Activated B cell treated with CpG ODN at 0.5 μM for 24 hours (primary cell): ENCODE measurements at places on chromosomes 2 and 18. TPM values are rescaled to one million over a fixed set of nuclear protein-coding genes. Genes with fewer than 3 reads are reported as not detected.

The TBR1 gene
- total RNA-seq, result 0.02 and 0.07 TPM in 2 replicates

DNA sequence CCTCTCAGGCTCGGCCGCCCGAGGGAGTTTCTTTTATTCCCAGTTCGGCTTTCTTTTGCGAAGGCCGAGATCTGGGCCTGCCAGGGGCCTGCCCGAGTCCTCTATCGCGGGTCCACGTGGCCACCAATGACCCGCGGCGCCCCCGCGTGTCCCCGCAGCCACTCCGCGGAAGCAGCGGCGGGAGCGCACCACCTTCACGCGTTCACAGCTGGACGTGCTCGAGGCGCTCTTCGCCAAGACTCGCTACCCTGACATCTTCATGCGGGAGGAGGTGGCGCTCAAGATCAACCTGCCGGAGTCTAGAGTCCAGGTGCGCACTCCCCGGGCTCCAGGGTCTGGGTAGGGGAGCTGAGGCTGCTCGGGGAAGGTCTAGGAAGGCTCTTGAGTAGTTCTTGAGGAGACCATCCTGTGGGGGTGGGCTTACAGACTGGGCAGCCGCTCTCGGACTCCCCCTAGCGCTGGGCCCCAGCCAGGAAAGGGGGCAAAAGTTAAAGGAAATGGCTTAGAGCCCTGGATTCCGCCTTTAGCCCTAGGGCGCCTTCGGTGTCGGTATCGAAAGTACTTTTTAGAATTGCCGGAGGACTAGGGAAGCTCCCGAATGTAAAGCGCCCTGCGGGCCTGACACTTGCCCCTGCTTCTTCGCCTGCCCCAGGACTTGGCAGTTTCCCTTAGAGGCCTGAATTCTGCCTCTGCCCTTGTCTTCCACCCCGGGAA is 3.4 kb downstream of the OTX1 start:
- H3K27me3 ChIP-seq, result peaks cover 81% of the 10 kb centered on the region
- peaks cover 84% of the 10 kb centered on the region for H3K4me1 ChIP-seq
- H3K4me3 ChIP-seq, result peak overlapping the region; percentile 71
- DNase-seq, result peak; percentile 37
- H3K36me3 ChIP-seq, result peaks cover 4% of the 10 kb centered on the region

DNA sequence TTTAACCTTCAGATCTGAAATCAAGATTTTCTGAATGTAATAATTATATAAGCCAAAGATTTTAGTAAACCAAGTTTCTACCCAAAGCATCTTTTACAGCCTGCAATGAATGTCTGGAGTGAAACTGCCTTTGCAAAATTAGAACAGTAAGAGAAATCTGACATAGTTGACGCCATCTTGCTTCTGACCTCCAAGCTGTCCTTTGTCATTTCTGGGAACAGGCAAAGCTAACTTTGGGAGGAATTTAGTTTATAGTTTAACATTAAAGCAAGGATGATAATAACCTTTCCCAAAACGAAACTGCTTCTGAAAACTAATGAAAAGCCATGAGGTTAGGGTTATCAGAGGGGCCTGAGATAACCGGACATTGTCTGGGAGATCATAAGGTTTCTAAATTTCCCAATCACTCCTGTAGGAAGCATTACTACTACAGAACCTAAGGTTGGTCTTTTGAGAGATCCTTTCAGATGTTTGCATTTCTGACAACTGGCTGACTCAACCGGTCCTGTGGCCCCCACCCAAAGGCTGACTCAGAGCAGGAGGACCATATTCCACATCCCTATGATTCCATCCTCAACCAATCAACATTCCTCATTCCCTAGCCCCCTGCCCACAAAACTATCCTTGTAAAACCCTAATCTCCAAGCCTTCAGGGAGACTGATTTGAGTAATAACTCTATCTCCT is 124.5 kb downstream of the TMEM131 start:
- peaks cover 35% of the 10 kb centered on the region for H3K36me3 ChIP-seq
- no peak overlapping the region for H3K4me3 ChIP-seq
- no peaks in the 10 kb centered on the region for H3K27me3 ChIP-seq
- H3K4me1 ChIP-seq, result peaks cover 62% of the 10 kb centered on the region
- DNase-seq, result no peak

GRCh38 chr2:8630676-8631464 is 51.0 kb upstream of the ID2 start:
- H3K27ac ChIP-seq, result no peak overlapping the region
- H3K4me1 ChIP-seq, result peaks cover 16% of the 10 kb centered on the region
- DNase-seq, result no peak
- peaks cover 3% of the 10 kb centered on the region for H3K27me3 ChIP-seq

DNA sequence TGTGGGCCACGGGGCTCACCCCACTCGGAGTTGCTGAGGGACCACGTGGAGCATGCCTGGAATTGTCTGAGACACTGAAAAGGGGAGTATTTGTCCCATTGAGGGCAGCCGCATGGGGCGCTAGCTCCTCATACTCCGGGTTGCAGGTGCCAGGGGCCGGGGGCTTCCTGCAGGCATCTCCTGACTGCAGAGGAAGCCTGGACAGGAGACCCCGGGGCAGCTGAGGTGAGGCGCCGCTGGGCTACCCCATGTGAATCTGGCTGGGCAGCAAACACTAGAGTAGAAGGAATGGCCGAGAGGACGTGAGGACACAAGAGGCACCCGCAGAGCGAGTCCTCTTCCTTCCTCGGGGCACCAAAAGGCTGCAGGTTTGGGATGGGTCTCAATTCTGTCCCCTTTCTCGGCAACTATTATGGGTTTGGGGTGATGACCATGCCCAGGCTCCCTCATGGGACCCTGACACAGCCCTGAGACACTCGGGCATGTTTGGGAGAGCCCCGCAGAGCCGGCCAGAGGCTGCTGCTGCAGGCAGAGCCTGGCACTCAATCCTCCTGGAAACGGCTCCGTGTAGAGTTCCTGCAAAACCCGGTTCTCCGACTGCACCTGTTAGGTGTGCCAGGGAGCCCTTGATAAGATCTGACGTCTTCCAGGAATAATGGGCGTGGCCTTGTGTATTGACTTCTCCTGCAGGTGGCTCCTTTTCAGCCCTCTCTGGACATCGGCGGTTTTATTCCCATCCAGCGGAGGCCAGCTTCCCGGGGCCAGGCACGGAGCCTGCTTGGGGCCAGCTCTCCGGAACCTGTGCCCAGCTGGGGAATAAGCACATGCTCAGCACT is 77.0 kb downstream of the CTIF start:
- no peak for DNase-seq
- H3K36me3 ChIP-seq, result no peaks in the 10 kb centered on the region
- no peak overlapping the region for H3K4me3 ChIP-seq
- no peaks in the 10 kb centered on the region for H3K4me1 ChIP-seq

GRCh38 chr18:21933931-21934765 is 193.6 kb downstream of the MIB1 start:
- no peak overlapping the region for H3K4me3 ChIP-seq
- H3K27me3 ChIP-seq, result peaks cover 7% of the 10 kb centered on the region
- no peaks in the 10 kb centered on the region for H3K4me1 ChIP-seq
- no peaks in the 10 kb centered on the region for H3K36me3 ChIP-seq

GRCh38 chr2:207692206-207693065 is 19.0 kb upstream of the CCNYL1 start:
- peaks cover 4% of the 10 kb centered on the region for H3K4me1 ChIP-seq
- DNase-seq, result no peak
- H3K36me3 ChIP-seq, result no peaks in the 10 kb centered on the region
- no peak overlapping the region for H3K27ac ChIP-seq
- no peaks in the 10 kb centered on the region for H3K27me3 ChIP-seq

DNA sequence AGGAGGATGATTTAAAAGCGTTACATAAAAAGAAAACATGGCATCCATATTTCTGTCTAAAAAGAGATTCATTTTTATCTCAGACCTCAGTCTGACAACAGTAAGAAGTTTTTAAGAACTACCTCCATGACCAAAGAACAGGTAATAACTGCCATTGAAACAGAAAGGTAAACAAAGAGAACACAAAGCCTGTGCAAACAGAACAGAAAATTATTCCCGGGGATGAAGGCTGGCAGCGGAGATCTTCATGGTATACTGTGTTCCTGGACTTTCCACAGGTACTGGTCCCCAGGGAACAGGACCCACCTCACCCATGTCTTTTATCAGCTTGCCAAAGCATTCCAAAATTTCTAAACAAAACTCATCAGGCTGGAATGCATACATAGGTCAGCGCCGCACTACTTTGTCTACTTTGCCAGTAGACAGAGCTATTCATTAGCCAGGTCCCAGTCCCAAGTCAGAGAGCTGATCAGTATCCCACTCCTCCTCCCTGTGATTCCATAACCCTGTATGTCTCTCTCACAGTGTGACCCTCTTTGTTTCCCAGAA is 277.3 kb downstream of the MBD2 start:
- H3K4me3 ChIP-seq, result no peak overlapping the region
- peaks cover 3% of the 10 kb centered on the region for H3K27me3 ChIP-seq
- H3K4me1 ChIP-seq, result no peaks in the 10 kb centered on the region
- no peaks in the 10 kb centered on the region for H3K36me3 ChIP-seq
- no peak for DNase-seq

DNA sequence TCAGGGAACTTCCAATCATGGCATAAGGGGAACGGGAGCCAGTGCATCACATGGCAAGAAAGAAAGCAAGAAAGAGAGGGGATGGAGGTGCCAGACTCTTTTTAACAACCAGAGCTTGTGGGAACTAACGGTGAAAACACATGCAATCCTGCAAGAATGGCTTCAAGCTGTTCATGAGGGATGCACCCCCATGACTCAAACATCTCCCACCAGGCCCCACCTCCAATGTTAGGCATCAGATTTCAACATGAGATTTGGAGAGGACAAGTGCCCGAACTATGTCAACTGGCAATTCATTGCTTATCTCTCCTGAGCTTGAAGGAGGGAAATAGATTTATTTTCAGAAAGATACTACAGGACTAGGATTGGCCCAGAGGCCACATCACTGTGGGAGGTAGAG is 270.0 kb downstream of the SLC4A3 start:
- no peaks in the 10 kb centered on the region for H3K4me1 ChIP-seq
- H3K4me3 ChIP-seq, result no peak overlapping the region
- DNase-seq, result no peak
- H3K36me3 ChIP-seq, result no peaks in the 10 kb centered on the region
- no peak overlapping the region for H3K27ac ChIP-seq

DNA sequence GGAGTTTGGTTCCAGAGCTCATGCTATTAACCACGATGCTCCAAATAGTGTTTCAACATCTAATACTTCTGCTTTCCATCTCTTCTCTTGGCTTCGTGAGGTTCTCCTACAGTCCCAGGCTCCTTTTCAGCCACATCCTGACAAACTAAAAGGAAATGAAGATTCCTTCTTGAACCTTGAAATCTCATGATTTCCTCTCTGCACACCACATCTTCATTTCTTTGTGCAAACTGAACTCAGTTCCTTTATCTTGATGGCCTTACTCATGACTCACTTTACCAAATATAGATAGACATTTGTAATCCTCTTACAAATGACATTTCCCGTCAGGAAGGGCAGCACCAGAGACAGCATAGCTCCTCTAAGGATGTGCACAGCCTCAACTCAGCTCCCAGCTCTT is 50.0 kb upstream of the ITGA4 start:
- H3K27ac ChIP-seq, result no peak overlapping the region
- DNase-seq, result no peak
- H3K36me3 ChIP-seq, result no peaks in the 10 kb centered on the region

The SIGLEC15 gene
- total RNA-seq, result not detected in 2 replicates

DNA sequence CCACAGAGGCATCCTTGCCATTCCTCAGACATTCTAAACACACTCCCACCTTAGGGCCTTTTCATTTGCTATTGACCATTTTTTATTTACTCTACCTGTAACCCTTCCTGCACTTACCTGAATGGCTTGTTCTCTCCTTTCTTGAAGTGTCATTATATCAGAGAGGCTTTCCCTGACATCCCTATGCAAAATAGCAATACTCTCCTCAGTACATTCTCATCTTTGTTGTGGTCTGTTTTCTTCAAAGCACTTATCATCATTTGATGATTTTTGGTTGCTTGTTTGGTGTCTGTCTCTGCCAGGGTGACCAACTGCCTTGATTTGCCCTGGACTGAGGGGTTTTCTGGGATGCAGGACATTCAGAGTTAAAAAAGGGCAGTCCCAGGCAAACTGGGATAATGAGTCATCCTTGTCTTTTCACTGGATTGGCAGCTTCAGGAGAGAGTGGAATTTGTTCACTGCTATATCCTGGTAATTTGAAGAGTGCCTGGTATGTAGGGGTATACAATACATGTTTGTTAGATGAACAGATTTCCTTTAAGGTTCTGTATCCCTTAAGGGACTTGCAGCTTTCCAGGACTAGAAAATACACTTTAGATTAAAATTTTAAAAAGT is 102.4 kb downstream of the BABAM2 start:
- no peaks in the 10 kb centered on the region for H3K4me1 ChIP-seq
- H3K27me3 ChIP-seq, result no peaks in the 10 kb centered on the region
- no peak overlapping the region for H3K27ac ChIP-seq
- DNase-seq, result no peak
- H3K36me3 ChIP-seq, result peaks cover 54% of the 10 kb centered on the region

The IHH gene
- total RNA-seq, result 0.10 TPM in 1 of 2 replicates, not detected in the other

DNA sequence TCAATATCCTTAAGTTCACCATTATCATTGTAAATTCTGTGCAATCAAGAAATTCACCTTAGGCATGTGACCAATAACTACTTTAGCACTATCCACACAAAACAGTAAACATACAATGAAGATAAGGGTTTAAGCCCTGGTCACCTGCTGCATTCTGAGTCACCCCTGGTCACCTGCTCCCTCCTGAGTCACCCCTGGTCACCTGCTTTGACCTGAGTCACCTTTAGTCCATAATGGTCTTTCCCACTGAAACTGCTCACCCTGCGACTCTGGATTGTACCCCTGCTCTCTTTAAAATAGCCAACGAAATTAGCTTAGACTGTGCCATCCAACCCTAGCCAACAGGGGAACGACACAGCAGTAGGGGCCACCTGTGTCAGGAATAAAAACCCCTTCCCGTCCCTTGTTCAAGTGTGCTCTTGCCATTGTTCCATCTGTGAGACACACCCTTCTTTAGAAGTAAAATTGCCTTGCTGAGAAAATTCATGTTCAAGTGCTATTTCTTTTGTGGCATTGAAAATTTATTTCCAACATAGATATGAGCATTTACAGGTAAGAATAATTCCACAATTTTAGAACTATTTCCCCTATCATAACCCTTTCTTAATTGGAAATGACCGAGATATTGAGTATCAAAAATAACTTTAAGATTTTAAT is 902.8 kb downstream of the DSC3 start:
- no peaks in the 10 kb centered on the region for H3K4me1 ChIP-seq
- no peaks in the 10 kb centered on the region for H3K36me3 ChIP-seq
- H3K4me3 ChIP-seq, result no peak overlapping the region
- DNase-seq, result no peak
- no peaks in the 10 kb centered on the region for H3K27me3 ChIP-seq
- no peak overlapping the region for H3K27ac ChIP-seq

DNA sequence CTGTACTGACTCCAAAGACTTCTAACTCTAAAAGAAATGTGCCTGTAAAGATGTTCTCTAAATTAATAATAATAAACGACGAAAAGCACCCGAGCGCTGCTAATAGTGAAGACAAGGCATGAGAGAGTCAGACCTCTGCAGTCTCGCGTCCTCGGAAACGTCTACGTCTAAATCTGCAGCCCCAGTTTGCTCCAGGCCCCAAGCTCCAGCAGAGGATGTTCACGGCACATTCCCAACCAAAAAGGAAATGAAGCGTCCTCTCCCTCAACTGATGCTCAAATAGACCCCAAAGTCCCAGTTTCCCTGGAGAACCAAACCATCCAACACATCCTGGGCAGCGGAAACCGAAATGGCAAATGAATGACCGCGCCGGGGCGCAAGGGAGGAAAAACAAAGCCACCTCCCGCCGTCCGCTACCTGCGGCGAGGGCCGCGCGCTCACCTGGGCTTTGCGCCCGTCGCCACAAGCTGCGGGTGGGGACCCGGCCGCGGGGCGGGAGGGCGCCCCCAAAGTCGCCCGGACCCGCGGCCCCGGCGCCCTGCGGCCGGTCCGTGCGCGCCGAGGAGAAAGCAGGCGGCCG is 47.1 kb upstream of the CCDC150 start:
- no peaks in the 10 kb centered on the region for H3K36me3 ChIP-seq
- no peak for DNase-seq
- peaks cover 10% of the 10 kb centered on the region for H3K4me1 ChIP-seq
- peak overlapping the region; percentile 76 for H3K4me3 ChIP-seq

The POTEI gene
- not detected in 2 replicates for total RNA-seq
